ENCODE measurements at places on chromosomes 3 and 15.

DNA sequence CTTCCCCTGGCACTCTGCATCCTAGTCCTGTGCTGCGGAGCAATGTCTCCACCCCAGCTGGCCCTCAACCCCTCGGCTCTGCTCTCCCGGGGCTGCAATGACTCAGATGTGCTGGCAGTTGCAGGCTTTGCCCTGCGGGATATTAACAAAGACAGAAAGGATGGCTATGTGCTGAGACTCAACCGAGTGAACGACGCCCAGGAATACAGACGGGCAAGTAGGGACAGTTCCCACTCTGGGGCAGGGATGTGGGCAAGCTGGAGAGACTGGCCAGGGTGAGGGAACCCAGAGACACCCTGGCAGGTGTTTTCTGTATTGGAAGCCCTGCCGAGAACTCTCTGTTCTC is 247 bp downstream of the FETUB start:
- DNase-seq = no peak

DNA sequence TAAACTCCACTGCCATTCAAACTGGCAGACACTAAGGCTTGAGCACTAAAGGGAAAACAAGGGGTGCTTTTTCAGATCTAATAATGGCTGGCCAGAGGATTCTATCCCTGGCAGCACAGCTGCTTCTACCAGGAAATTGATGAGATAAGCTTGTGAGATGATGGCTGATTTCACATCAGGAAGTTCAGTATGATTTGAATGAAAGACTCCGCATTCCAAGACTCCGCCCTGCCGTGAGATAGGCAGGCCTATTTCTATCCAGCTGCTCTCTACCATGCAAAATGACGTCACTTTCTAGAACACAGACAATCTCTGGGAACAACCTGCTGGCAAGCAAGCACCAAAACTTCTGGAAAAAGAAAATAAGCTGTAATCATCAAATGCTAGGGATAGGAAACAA is 171.8 kb downstream of the WDR76 start:
- DNase-seq = no peak

DNA sequence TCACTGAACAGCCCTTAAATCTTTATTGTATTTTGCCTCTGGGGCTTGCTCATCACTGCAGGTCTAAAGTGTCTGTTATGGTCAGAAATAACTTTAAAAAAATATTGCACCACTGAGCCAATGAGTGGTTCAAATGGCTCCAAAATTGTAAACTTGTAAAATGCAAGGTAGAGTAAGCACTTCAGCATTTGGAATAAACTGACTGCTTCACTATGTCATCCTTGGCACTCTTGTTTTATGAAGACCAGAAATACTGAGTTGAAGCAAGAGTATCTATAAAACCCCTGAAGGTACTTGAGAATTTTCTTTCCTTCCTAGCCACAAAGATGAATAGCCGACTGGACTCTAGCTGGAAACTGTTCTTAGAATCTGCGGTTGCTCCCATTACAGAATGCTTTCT is 390.3 kb upstream of the DPH6 start:
- no peak for DNase-seq

DNA sequence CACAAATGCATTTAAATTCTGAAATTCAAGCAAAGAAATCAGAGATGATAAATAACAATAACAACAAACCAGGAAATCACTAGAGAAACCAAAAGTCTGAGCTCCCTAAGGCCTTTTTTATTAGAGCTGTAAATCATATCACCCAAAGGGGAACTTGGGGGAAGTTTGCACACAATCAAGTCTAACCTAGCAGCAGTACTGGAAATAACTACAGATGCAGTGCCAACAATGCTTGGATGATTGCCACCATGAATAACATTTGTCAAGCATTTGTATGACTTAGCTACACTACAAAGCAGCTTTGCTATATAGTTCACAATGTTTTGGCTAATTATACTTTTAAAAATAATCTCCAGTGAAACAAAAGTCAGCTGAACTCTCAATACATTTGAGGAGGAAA is 27.8 kb downstream of the SHQ1 start:
- no peak for DNase-seq

GRCh38 chr15:63044645-63045464 is 2.3 kb downstream of the TPM1 start:
- DNase-seq = no peak

DNA sequence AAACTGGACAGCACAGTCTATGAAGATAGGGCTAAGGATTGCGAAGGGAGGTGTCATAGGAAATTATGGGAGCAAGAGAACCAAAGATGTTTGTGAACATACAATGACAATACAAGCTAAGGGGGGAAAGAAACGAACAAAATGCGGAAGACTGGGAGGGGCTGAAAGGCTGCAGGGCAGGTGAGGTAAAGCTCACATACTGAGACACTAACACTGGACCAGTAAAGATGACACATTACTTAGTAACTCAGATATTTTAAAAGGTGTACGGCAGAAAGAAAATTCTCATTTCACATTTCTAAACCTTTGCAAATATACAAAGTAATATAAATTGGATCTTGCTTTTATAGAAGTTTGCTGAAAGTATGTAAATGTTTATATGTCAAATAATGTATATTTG is 10.1 kb downstream of the CLDND1 start:
- DNase-seq = no peak

- no peak for DNase-seq
Observed at GRCh38 chr3:32194653-32195052, 43.8 kb upstream of the CMTM8 start.

DNA sequence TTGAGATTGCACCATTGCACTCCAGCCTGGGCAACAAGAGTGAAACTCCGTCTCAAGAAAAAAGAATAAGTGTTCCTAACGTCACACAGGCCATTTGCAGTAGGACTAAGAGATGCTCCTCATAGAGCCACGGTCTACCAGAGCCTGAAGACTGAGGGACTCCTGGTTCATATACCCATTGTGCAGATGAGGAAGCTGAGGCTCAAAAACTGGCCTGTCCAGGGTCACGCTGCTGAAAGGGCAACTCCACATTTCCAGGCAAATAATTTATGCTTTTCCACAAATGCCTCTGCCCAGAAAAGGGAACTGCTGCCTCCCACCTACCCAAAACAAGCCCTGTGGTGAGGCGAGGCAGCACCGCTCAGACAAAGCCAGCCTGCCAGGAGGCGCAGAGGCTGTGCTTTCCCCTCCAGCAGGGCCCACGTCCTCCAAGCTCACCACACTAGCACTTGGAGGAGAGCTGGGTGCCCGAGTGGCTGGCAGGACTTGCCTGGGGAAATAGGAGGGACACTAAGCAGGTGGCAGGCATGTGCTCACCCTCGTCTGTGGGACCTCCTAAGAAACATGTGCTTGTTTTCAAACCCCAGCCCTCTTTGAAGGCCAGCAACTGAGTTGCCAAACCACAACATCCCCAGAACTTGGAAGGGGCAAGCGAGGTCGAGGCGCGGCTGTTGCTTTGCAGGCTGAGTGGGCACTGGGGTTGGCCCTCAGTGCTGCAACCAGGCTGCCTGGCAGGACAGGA is 195.6 kb downstream of the XXYLT1 start:
- DNase-seq = no peak

Data from left lung (tissue), 14 donors.